Adrenal gland (tissue), 19 donors: ENCODE measurements at places on chromosomes 5 and 9.

DNA sequence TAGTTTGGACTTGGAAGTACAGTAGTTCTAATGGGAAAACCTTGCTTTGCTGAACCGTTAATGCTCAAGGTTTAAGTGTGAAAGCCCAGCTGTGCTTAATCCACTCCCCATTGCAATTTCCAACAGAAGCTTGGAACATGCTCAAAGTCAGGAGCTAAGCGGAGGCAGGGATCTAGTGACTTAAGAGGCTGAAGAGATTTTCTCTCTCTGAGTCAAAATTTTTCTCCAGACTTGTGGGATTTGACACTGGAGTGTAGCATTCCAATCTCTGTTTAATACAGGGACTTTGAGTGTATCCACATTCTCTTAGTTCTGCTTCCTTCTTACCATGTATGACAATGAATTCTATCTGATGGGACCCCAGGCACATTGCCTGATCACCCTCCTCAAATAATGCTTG, 471.8 kb downstream of the KIF4B start:
- DNase-seq, result no peak

GRCh38 chr9:2181792-2182191, 166.6 kb downstream of the SMARCA2 start:
- DNase-seq, result peak; percentile 28

DNA sequence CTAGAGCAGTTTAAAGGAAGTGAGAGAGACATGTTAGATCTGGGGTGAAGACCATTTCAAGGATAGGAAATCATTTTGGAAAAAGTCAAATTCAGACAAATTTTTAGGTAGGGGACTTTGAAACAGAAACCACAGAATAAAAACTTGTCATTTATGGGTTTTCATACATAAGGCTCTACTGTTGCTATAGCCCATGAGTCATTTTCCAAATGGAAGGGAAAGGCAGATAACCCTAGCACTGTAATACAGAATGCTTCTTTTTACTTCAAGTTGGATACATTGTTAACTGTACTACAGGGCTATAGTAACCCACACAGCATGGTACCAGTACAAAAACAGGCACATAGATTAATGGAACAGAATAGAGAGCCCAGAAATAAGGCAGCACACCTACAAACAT, 455.4 kb downstream of the EBF1 start:
- DNase-seq, result no peak

GRCh38 chr5:133843911-133844310, 124.5 kb downstream of the C5orf15 start:
- no peak for DNase-seq
